ENCODE measurements at places on chromosomes 16 and 17. TPM values are rescaled to one million over a fixed set of nuclear protein-coding genes. Genes with fewer than 3 reads are reported as not detected.

Gene OSGIN1
- polyA plus RNA-seq = 18.5 TPM

Gene SUZ12
- polyA plus RNA-seq = 31.1 TPM

Gene KRTAP4-6
- not detected for polyA plus RNA-seq

- no peak for DNase-seq
Observed at GRCh38 chr17:8956465-8956902, 9.0 kb downstream of the PIK3R5 start.

GRCh38 chr17:78746263-78746948 lies 35.7 kb downstream of the CYTH1 start:
- no peak for DNase-seq

- DNase-seq = no peak
Observed at GRCh38 chr16:3057181-3058138, 8.0 kb upstream of the IL32 start.

DNA sequence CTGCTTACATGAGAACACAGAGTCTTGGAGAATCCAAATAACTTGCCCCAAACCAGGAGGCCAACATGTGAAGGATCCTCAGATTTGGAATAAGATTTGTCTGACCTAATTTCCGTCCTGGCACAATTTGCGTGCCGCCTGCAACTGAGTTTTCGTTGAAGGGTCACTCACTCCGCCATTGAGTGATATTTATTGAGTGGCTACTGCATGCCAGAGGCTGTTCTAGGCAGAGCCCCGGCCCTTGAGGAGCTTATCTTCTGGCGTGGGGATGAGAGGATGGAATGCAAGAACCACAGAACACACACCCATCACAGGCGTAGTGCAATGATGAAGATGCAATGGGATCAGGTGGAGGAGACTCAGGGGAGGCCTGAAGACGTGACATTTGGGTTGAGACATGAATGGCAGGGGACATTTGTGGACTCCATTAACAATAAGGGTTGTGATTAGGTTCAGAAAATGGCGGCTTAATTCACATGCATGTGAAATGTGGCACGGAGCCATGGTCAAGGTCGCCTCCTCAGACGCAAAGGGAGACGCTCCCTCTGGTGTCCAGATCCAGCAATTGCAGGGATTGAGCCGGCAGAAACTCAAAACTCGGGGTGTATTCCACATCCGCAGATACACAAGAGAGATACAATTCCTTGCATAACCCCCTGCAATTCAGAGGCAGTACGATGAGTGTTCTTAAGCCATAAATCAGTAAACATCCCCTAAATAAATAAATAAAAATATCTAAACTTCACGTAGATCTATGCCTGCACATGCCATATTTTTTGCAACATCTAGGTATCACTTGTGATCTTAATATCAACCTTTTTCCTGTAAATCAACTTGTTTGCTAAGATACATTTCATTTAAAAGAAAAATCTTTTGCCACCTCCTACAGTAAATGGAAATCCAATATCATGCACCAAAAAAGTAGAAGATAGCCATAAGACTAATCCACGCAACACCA lies 57.9 kb upstream of the CACNG4 start:
- peak; percentile 93 for DNase-seq

GRCh38 chr16:54176376-54176901 lies 110.1 kb downstream of the IRX3 start:
- DNase-seq = no peak

GRCh38 chr16:12587170-12587569 lies 216.5 kb downstream of the CPPED1 start:
- no peak for DNase-seq

- DNase-seq = no peak
Observed at GRCh38 chr17:50934672-50935220, 68.6 kb upstream of the TOB1 start.

GRCh38 chr17:40113907-40114245 lies 7.9 kb upstream of the MSL1 start:
- no peak for DNase-seq

DNA sequence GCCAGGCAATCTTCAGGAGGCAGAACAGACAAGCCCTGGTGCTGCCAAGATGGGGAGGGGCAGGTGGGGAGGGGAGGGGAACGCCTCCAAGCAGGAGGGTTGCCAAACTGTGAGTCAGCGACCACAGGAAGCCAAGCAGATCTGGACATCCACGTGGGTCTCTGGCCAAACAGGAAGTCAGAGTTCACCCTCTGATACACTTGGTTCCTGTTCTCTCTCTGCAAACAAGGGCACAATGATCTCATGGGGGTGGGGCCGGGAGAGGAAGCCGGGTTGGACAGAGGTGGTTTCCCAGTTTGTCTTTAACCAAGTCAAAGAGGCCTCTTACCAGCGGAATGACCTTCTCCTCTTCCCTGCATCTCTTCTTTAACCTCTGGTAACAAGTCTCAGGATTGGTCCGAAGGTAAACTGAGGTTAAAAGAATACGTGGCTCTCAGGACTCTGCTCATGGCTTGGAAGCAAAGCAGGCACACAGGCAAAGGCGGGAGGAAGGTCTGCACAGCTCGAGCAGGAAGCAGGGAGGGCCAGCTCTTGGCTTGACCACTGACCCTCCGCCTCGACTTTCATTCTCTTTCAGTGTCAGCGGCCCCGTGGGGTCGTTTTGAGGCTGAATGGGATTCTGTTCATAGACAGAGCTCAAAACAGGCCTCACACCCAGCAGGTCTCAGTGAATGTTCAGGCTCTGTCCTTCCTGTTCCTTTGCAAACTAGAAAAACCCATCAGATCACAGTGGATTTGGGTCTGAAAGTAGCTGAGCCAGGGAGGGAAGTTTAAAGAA lies 32.9 kb downstream of the TK2 start:
- DNase-seq = peak; percentile 95

Data from testis (tissue), 5 donors.